ENCODE measurements at places on chromosomes 4 and X. TPM values are rescaled to one million over a fixed set of nuclear protein-coding genes. Genes with fewer than 3 reads are reported as not detected.

Gene MXRA5
- 4.3 TPM for total RNA-seq

Gene ADAM29
- not detected for total RNA-seq

Gene IL2RG
- total RNA-seq: not detected

Gene KCNE5
- 9.4 TPM for total RNA-seq

Gene KDR
- 924 TPM for total RNA-seq

Gene PHKA1
- 4.0 TPM for total RNA-seq

Gene TCEAL3
- 12.2 TPM for total RNA-seq

Gene FAM9B
- not detected for total RNA-seq

Gene SLC2A9
- 0.72 TPM for total RNA-seq
